ENCODE measurements at places on chromosomes 4 and X.
A peak's percentile ranks its signal among the peaks of the same experiment; 100 is the strongest.

DNA sequence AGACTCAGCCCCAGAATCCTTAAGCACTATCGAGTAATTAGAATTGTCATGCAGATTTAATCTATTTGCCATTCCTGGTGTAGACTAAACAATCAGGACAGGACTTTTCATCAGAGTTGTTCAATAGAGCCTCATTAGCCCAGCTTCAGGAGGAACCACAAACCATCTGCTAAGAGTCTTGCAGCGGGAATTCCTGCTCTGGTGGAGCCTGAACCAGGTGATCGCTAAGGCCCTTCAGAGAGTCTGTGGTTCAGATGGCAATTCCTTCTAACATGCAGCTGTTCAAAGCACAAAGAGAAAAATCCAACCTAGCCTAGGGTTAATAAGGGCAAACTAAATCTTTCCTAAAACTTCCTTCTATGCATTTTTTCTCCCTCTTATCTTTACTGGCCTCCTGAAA, 119.1 kb upstream of the CPEB2 start:
- no peak overlapping the region for H3K27ac ChIP-seq
- H3K4me3 ChIP-seq: no peak overlapping the region
- no peak for DNase-seq
- no peaks in the 10 kb centered on the region for H3K4me1 ChIP-seq

GRCh38 chrX:120452131-120452530, 17.0 kb downstream of the LAMP2 start:
- H3K4me3 ChIP-seq: no peak overlapping the region
- peak overlapping the region; percentile 85 for H3K27ac ChIP-seq
- H3K27me3 ChIP-seq: no peaks in the 10 kb centered on the region
- DNase-seq: no peak
- peaks cover 8% of the 10 kb centered on the region for H3K4me1 ChIP-seq

DNA sequence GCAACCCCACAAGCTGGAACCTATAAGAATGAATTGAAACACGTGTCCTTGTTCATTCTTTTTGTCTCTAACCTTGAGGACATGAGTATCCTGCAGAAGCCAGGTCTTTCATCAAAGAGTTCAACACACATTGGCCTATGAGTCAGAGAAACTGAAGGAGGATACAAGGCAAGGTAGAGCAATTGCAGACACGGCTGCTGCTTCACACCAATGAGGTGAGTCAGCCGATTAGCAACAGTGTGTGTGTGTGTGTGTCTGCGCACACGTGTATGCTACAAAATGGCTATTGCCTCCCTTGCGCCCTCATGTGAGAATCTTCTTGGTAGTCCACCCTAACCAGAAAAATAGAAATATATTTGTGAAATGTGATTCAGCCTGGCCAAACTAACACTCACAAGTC, 1477.7 kb upstream of the IGFBP7 start:
- no peak overlapping the region for H3K4me3 ChIP-seq
- H3K27ac ChIP-seq: no peak overlapping the region
- H3K27me3 ChIP-seq: no peaks in the 10 kb centered on the region
- no peaks in the 10 kb centered on the region for H3K4me1 ChIP-seq

GRCh38 chr4:141580523-141580922, 55.9 kb upstream of the IL15 start:
- H3K27me3 ChIP-seq: peaks cover 5% of the 10 kb centered on the region
- H3K36me3 ChIP-seq: no peaks in the 10 kb centered on the region
- no peak overlapping the region for H3K27ac ChIP-seq
- no peaks in the 10 kb centered on the region for H3K4me1 ChIP-seq
- DNase-seq: no peak
- H3K4me3 ChIP-seq: no peak overlapping the region

DNA sequence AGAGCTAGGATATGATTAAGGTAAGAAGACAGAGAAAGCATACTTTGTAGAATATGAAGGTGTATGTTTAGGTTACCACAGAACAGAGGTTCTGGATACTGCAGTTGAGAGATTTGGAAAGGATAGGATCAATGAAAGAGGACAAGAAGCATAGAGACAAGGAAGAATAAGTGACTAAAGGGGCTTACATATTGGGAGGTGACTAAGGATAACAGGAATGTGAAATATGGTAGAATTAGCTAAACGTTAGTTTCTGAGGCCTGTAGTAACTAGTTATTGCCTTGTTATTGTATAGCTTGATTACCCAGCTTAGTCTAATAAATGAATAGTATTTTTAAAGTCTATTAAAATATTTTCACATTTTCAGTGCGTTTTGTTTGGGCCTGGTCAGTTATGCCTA, 38.2 kb downstream of the CENPI start:
- H3K27ac ChIP-seq: no peak overlapping the region
- no peaks in the 10 kb centered on the region for H3K27me3 ChIP-seq
- no peak overlapping the region for H3K4me3 ChIP-seq
- no peaks in the 10 kb centered on the region for H3K4me1 ChIP-seq
- no peak for DNase-seq

- no peaks in the 10 kb centered on the region for H3K36me3 ChIP-seq
- H3K27me3 ChIP-seq: no peaks in the 10 kb centered on the region
- no peak overlapping the region for H3K27ac ChIP-seq
- no peak overlapping the region for H3K4me3 ChIP-seq
These were observed 44.8 kb downstream of the GRIA2 start for GRCh38 chr4:157265281-157265680.

DNA sequence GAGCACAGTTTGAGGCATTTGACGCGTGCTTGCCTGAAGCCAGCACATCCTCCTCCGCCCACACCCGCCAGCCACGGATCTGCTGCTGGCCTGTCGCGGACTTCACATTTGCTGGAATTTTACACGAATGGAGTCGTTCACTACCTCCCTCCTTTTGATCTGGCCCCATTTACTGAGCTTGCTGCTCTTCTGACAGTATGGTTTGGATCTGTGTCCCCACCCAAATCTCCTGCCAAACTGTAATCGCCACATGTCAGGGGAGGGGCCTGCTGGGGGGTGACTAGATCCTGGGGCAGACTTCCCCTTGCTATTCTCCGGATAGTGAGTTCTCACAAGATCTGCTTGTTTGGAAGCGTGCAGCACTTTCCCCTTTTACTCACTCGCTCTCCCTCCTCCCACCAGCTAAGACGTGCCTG, 19.9 kb upstream of the CPLX1 start:
- H3K36me3 ChIP-seq: peaks cover 4% of the 10 kb centered on the region
- no peak overlapping the region for H3K4me3 ChIP-seq
- DNase-seq: no peak
- H3K4me1 ChIP-seq: no peaks in the 10 kb centered on the region
- no peaks in the 10 kb centered on the region for H3K27me3 ChIP-seq

GRCh38 chrX:154300816-154301215, 5.2 kb downstream of the TKTL1 start:
- H3K27me3 ChIP-seq: no peaks in the 10 kb centered on the region
- H3K27ac ChIP-seq: no peak overlapping the region
- H3K4me3 ChIP-seq: no peak overlapping the region
- H3K4me1 ChIP-seq: peaks cover 6% of the 10 kb centered on the region

DNA sequence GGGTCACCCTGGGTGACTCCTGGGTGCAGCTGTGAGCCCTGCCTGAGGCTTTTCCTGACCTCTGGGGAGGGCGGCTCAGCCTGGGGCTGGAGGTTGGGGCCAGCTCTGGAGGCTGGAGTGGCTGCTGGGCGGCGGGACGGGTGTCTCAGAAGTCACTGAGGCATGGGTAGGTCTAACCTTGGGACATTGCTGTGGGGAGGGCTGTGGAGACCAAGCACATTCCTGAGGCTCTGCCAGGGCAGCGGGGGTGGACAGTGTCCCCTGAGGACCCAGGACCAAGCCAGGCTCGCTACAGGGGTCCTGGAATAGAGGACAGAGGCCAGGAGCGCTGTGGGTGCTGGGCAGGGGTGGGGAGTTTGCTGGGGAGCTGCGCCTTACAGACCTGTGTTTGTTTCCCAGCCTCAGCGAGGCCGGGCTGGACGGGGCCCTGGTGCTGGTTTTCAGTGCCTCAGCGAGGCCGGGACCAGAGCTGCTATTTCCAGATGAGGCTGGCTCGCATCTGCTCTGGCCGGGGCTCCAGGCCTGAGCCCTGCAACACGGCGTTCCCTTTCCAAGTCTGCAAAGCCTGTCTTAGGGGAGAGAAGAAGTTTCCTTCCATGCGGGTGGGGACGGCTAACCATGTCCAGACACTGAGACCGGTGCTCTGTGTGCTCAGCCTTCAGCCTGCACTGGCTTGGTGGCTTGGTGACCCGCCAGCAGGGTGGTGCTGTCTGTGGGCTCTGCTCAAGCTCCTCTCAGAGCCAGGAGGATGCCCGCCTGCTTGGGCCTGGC, 3.0 kb upstream of the SLC25A6 start:
- DNase-seq: no peak
- peak overlapping the region; percentile 94 for H3K27ac ChIP-seq
- H3K36me3 ChIP-seq: peaks cover 5% of the 10 kb centered on the region
- H3K4me3 ChIP-seq: peak overlapping the region; percentile 92
- H3K27me3 ChIP-seq: no peaks in the 10 kb centered on the region
